Hematopoietic multipotent progenitor cell treated with erythropoietin and hydrocortisone succinate and interleukin-3 and kit ligand, for 4 days (in vitro differentiated cells): ENCODE measurements at places on chromosomes 4 and X.
A peak's percentile ranks its signal among the peaks of the same experiment; 100 is the strongest.

- DNase-seq, result peak; percentile 42
These were observed 362.5 kb upstream of the TRAM1L1 start for GRCh38 chr4:117447925-117448324.

- no peak for DNase-seq
These were observed 184.4 kb downstream of the DKK2 start for GRCh38 chr4:106851726-106852125.

GRCh38 chr4:115453416-115453815, 340.0 kb upstream of the NDST4 start:
- DNase-seq, result no peak

DNA sequence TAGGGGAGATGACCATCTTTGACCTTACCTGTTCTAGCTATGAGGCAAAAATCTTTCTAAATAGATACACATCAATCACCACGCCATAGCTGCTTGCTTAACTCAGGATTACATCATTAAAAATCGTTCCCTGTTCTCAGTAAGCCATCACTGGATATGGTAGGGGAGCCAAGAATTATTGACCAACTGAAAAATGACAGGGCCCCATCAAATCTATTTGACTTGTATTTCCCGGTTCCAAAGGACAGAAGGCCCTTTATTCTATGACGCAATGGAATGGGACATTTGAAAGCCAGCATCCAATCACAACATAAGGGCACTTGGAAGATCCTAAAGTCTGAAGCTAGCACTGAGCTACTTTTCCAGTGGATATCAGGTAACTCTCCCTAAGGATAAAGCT, 75.6 kb upstream of the NOCT start:
- DNase-seq, result no peak

- no peak for DNase-seq
These were observed 4.8 kb upstream of the TIMP1 start for GRCh38 chrX:47577424-47577823.

DNA sequence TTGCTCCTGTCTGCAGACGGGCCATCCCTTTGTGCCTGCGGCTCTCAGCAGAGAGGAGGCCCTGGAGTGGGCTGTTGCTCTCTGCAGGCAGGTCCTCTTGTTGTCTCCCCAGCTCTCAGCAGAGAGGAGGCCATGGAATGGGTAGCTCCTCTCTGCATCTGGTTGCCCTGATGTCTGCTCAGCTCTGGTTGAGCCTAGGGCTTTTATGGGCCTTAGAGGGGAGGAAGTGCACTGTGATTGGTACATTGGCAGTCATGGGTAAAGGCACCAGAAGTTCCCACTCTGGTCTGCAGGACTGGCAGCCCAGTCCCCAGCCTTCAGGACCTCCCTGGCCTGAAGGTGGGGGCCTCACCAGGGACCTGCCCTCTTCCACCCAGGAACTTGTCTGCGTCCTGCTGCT, 21.5 kb downstream of the SPON2 start:
- DNase-seq, result no peak

GRCh38 chr4:24226023-24226422, 336.2 kb upstream of the PPARGC1A start:
- DNase-seq, result no peak

DNA sequence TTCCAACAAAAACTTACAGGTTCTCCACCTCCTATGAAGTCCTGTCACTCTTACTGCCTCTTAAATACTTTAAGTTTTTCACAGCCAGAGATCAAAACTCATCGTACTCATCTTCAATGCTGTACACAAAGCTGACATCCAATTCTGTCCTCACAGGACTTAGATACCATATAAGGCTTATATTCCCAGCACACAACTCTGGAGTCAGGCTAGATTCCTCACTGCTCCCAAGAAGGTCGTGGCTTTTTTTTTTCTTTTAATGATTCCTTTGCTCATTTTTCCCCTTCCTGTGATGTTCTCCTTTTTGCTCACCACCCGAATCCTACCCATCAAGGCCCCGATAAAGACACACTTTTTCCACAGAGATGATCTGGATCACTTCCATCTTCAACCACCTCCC, 914 bp downstream of the TRAPPC2 start:
- DNase-seq, result no peak

- no peak for DNase-seq
These were observed 34.6 kb upstream of the FRAS1 start for GRCh38 chr4:78022517-78022916.
